GM12891 (cell line): ENCODE measurements at places on chromosomes 7 and 10.

- no peak for DNase-seq
Observed at GRCh38 chr7:55107946-55108345, 89.1 kb downstream of the EGFR start.

- DNase-seq, result no peak
Observed at GRCh38 chr7:90587766-90588165, 8.4 kb upstream of the CDK14 start.

DNA sequence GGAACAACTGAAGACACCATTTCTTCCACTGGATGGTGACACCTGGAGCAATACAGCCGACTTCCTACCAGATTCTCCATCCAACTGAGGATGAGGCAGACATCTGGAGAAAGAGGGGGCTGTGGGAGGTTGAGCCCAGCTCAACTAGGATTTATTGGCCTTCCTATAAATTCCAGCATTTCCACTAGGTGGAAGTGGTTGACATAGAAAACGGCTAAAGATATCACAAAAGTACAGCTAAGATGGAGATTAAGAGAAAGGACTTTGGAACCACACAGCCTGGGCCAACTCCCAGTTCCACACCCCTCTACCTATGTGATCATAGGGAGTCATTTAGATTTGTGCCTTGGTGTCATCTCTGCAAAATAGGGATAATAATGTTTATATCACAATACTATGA is 61.3 kb upstream of the CAV2 start:
- no peak for DNase-seq

DNA sequence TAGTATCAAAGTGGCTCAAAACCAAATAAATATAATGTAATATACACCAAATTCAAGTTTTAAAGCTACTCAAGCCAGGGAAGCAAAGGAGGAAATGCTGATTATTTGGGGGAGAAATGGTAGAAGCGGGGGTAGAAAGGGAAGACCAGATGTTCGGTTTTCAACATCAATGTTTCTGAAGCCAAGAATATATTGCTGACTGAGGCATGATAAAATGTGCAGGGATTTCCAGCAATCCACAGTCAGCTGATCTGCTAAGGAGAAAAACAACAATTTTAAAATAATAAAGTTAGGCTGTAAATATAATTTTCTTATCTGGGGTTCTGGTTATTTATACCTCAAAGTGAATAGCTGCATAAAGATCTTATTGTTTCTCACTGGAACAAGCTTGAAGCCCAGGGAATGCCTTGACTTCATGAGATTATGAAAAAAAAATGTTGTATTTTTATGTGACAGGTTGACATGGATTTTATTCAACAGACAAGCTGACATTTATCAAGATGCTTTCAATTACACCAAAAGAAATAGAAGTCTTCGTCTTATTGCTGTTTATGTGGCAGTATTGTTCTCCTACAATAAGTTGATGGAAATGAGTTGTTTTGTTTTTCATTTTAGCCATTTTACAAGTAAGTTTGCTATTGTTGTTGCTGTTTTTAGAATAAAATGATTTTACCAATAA is 28.6 kb upstream of the BMPER start:
- no peak for DNase-seq

GRCh38 chr7:41047211-41047610 is 655.7 kb downstream of the INHBA start:
- no peak for DNase-seq

DNA sequence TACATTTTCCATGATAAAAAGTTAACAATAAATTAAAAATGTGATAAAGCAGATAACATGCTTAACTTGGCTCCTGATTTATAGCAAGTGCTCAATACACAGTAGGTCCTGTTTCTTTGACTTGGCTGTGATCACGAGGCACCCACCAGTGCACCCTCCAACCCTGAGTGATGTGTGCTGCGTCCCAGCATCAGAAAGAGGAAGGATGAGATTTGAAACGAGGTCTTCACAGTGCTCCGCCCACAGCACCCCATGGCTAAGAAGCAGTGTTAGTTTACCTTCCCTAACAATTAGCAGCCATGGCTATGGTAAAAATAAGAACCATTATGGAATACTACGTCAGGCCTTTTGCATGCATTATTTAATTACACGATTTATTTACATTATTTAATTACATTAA is 292.0 kb upstream of the ZMIZ1 start:
- DNase-seq, result no peak

GRCh38 chr10:4127518-4128315 is 342.7 kb upstream of the KLF6 start:
- DNase-seq, result no peak

- no peak for DNase-seq
Observed at GRCh38 chr10:52729271-52730104, 43.1 kb downstream of the MBL2 start.

- DNase-seq, result no peak
Observed at GRCh38 chr7:70583965-70584883, 547.7 kb upstream of the GALNT17 start.

DNA sequence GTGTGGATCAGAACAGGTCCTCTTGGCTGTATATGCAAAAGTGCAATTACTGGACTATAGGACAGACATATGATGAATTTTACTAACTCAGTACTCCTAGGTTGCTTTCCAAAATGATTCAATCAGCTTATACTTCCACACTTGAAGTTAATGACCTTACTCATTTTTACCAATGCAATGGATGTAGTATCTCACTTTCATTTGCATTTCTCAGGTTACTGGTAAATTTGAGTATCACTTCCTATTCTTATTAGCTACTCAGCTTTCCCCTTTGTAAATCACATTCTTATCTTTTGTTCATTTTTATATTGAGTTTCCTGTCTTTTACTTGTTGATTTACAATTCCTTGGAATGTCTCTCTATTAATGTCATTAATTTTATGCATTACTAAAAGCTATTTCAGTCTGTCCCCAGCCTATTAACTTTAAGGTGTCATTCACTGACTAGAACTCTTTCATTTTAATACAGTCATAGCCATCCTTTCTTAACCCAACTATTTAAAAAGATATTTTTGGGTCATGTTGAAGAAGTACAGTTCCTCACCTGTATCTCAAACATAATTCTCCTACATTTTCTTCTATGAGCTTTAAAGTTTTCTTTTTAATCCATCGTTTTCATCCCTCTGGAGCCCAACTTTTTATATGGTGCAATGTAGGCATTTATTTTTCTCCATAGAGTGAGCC is 88.6 kb downstream of the VIM start:
- no peak for DNase-seq

DNA sequence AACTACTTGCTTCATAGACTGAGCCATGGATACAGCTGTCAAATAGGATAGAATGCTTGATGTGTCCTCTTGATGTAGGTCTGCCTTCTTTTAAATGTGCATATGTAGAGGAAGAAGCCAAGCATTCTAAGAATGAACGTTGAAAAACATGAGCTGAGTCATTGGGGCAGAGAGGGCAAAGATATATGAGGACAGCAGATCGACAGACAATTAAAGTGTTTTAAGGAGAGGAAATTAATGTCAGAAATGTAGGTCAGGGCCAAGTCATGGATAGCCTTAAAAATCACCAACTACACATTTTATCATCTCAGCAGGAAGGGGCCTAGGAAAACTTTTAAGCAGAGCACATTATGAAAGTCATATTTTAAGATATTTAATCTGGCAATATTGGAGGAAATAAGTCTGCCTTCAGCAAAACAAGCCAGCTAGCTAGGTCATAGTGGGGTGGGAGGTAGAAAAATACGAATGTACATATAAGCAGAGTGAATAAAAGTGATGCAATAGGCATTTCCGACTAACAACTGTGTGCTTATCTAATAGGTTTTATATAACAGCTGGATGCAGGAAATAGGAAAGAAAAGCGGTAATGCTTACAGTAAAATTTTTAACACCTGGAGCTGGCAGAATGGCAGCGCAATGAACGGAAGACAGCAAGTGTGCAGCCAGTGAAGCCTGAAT is 638.3 kb upstream of the TPK1 start:
- DNase-seq, result no peak

DNA sequence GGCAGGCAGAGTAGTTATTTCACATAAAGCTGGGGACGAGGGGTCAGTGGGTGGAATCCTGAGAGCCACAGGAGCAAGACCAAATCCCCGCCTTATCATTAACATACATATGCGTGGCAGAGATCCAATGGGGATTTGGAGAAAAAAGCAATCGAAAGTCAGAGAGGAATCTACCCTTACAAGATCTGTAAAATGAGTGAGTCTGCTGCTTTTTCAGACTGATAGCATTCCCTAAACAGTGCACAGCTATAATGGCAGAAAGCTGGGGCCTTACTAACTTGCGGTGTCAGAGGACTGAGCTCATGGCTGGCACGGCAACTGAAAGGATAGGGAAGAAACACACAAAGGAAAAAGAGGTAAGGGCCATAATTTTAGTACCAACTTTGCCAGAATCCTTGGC is 25.0 kb downstream of the GPR22 start:
- no peak for DNase-seq

DNA sequence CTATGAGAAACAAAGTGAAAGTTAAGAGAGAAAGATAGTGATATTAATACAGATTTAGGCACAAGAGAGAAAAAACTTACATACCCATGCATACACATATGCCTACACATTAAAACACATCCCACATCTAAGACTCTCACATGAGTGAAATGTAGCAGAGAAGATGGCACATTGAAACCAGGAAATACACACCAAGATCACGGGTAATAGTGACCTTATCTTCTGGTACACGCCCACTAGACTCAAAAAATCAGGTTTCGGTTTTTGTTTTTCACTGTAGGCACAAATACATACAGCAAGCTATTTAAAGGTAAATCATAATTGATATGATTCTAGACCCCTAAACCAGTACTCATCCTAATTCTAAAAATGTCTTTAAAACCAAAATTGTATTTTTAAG is 225.2 kb upstream of the TAC1 start:
- DNase-seq, result no peak

GRCh38 chr10:88881320-88881719 is 1.3 kb downstream of the STAMBPL1 start:
- no peak for DNase-seq

DNA sequence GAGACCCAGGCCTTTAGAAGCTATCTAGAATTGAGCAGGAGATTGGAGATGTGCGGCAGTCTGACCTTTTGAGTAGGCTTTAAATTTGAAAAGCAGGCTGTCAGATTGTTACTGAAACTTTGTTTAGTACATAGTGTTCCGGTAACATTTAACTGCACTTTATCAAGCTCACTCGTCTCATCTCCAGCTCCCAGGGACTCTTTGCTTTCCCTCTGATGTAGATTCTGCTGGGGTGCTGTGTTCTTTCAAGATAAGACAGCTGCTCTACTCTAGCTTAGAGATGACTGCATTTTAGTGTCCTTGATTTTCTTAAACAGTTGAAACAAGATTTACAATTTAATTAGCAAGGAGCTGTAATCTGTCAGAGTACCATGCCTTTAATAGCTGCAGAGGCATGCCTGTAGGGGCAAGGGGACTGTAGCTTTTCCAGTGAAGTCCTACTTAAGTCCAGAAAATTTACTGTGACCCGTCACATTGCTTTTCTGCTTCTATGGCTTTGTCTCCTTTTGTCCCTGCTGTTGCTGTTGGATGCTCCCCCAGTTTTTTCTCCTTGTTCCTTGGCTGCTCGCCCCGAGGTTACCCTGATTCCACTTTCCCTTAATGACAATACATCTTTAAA is 56.4 kb upstream of the MTPN start:
- DNase-seq, result no peak

- DNase-seq, result no peak
Observed at GRCh38 chr7:26305090-26305868, 13.6 kb downstream of the SNX10 start.

DNA sequence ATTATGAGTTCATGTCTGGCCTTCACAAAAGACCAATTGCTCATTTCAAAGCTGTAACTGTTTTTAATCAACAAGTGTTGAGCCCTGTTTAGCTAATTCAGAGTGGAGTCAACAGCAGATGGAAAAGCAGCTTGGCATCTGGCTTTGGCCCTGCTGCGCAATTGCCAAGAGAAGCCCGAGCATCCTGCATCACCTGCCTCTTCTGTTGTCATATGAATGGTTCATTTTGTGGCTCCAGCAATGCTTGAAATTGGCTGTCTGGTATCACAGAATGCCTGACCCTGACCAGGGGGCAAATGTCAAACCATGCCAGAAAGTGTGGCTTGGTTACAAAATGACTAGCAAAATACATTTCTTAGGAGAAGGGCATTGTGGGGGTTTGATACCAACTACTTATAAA is 296.5 kb upstream of the PHF14 start:
- no peak for DNase-seq

GRCh38 chr10:33523236-33523792 is 188.8 kb upstream of the NRP1 start:
- DNase-seq, result no peak

DNA sequence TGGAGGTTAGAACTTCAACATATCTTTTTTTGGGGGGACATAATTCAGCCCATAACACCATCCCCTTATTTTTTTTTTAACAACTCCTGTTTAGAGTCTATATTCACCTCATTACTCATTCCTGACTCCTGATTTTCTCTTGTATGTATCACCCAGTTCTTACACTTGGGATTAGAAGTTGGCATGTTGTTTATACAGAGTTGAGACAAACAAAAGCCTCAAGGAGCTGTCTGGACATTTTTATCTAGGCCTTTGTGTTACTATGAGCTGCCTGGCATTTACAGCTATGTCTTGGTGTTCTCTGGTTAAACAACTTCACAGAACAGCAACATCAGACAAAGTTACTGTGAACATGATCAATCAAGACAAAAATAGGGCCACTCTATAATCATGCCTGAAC is 517.5 kb downstream of the KIF20B start:
- DNase-seq, result no peak

DNA sequence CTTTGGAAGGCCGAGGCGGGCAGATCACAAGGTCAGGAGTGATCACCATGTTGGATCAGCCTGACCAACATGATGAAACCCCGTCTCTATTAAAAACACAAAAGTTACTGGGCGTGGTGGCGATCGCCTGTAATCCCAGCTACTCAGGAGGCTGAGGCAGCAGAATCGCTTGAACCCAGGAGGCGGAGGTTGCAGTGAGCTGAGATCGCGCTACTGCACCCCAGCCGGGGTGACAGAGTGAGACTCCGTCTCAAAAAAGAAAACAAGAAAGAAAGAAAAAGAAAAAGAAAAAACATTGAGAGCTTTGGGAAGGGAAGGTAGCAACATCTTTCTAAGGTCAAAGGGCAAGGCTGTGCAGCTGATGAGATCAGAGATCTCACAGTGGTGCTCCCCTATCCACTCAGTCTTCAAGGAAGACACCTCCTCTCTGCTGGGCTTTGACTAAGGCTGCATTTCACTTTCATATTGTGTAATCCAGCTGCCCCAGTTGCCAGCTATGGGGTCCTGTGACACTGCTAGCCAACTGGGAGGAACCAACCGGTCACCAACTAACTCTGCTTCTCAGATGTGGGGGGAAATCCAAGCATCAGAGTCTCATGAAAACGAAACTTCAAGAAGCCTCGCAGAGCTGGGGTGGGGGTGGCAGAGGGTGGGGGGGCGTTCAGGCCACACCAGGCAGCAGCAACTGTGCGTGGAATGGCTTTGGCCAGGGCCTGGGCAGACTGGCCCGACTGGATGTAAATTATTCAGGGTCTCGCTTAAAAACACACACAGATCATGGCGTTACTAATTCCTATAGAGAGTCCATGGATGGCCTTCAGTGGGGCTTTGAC is 1.5 kb downstream of the IL15RA start:
- DNase-seq, result peak; percentile 60

GRCh38 chr7:42746214-42746613 is 165.7 kb downstream of the C7orf25 start:
- no peak for DNase-seq
